ENCODE measurements at places on chromosomes 16 and 17.

DNA sequence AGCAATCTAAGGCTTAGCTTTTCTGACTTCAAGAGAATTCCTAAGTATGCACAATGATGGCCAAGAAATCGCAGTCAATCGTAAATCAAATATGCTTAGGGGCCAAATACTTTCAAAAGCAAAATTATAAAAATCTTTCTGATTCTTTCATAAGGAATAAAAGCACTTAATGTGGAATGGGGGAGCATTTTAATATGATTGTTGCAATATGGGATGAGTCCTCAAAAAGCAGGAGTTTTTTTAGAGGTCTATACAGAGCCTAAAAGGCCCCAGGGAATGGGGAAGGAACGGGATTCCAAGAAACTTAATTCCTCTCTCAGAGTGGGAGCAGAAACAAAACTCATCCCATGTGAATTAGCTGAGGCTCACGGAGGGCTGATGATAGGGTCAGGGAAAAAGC lies 14.7 kb upstream of the SLC39A11 start:
- DNase-seq = no peak

- no peak for DNase-seq
Measured at GRCh38 chr16:31038993-31039392, 5.6 kb downstream of the STX4 start.

GRCh38 chr16:53080345-53081031 lies 25.7 kb downstream of the CHD9 start:
- peak; percentile 89 for DNase-seq

- DNase-seq = no peak
Measured at GRCh38 chr16:17446661-17447060, 24.1 kb downstream of the XYLT1 start.

- no peak for DNase-seq
Measured at GRCh38 chr17:28345419-28346198, 10.0 kb downstream of the TNFAIP1 start.

DNA sequence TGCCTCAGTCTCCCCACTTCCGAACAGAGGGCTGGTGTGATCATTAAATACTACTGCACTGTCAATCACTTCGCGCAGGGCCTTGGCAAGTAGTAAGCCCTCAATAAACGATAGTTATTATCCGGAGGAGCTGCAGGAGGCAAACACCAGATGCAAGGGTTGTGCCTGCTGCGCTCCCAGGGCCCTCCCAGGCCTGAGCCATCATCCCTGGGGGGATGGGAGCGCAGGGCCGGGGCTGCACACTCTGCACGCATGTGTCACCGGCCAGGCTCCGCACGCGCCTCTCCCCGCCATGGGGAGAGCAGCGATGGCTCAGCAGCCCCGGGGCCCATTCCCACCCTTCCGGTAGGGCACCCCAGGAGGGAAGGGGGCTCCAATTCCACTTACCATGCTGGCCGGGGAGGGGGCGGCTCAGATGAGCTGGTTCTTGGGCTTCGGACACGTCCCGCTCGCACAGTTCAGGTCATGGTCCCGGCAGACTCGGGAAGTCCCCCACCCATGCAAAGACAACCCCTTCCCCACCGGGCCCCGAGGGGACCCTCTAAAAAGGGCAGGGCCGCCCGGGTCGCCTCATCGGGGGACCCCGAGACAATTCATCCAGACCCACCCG lies 681 bp downstream of the XPO6 start:
- DNase-seq = peak; percentile 72

GRCh38 chr16:86198206-86199118 lies 299.5 kb downstream of the IRF8 start:
- no peak for DNase-seq

- DNase-seq = no peak
Measured at GRCh38 chr17:7651665-7652387, 1.1 kb downstream of the ATP1B2 start.

DNA sequence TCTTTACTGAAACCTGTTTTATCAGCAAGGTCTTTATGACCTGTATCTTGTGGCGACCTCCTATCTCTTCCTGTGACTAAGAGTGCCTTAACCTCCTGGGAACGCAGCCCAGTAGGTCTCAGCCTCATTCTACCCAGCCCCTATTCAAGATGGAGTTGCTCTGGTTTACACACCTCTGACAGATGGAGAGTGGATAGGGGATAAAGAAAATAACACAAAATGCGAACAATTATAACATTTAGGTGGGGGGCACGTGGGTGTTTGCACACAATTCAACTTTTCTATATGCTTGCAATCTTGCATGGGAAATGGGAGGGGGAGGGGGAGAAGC lies 83.3 kb downstream of the RMI2 start:
- no peak for DNase-seq

- DNase-seq = no peak
Measured at GRCh38 chr17:66462010-66462409, 159.6 kb downstream of the PRKCA start.

GRCh38 chr16:81779536-81780320 lies 637 bp downstream of the PLCG2 start:
- no peak for DNase-seq

- no peak for DNase-seq
Measured at GRCh38 chr17:82098939-82099763, 1.1 kb upstream of the FASN start.

DNA sequence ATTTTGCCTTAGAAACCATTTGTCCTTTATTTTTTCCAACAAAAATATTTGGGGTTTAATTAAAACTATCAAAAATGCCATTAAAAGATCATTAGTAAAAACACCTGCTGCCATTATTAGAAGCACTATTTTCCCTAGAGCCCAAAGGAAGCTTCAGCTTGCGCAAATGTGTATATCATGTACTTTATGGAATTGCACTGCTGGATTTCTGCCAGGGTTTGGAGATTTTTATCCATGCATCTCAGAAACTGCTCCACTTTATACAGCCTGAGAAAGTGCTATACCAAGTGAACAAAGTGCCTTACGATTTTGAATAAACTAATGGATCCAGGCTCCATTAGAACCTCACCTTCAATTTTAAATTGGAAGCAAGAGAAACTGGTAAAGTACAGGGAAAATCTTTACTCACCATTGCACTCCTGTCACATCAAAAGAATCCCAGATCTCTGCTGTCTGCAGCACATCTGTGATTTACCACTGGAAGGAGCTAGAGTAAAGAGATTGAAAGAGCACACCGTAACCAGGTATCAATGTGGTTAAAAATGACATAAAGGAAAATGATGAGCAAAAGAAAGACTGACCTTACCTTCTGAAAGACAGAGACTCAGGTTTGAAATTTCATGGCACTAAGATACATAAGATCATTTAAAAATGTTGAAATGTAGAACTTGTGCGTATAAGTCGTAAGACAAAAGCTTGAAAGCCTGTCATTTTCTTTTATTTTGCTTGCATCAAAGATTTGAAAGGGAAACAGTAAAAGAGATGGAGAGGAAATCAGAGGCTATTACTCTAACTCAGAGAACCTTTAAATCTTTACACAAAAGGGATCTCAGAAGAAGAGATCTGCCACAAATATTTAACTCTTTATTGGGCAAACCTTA lies 678.1 kb upstream of the GOT2 start:
- DNase-seq = peak; percentile 7

- DNase-seq = no peak
Measured at GRCh38 chr17:31815212-31815730, 43.8 kb downstream of the COPRS start.

DNA sequence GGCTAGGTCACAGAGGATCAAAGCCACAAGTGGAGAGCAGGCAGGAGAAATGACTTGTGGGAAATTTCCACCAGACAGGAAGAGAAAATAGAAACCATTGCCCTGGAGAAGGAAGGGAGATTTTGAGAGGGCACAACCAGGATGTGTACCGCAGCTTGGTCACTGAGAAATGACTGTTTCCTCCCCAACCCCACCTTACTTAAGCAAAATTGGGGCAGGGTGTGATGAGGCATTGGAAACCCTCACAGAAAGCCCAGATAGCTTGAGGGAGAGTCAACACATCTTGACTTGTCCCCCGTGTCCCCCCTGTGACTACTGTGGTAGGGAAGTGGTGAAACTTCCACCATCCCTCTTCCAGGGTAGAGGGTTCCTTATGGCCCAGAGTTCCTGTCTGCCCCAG lies 113.5 kb upstream of the FAM20A start:
- DNase-seq = no peak

- DNase-seq = no peak
Measured at GRCh38 chr16:84383106-84383505, 14.8 kb downstream of the ATP2C2 start.

DNA sequence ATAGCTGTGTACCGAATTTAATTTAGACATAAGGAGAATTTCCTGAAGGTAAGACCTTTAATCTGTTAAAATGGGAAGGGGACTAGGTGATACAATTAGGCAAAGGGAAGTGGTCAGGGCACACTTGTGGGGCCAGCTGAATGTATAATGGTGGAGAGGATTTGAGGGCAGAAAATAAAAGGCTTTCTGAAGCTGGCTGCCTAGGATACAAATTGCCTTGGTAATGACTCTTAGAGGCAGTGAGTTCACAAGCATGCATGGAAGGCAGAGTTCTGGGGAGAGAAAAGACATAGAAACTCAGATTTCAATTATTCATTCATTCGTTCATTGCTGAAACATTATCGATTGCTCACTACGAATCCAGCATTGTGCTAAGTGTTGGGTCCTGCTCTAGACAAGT lies 12.4 kb upstream of the NFAT5 start:
- DNase-seq = no peak
